ENCODE measurements at places on chromosomes 6 and 20.
A peak's percentile ranks its signal among the peaks of the same experiment; 100 is the strongest.

- DNase-seq = no peak
These were observed 410.3 kb upstream of the SLC35B3 start for GRCh38 chr6:8845690-8846089.

DNA sequence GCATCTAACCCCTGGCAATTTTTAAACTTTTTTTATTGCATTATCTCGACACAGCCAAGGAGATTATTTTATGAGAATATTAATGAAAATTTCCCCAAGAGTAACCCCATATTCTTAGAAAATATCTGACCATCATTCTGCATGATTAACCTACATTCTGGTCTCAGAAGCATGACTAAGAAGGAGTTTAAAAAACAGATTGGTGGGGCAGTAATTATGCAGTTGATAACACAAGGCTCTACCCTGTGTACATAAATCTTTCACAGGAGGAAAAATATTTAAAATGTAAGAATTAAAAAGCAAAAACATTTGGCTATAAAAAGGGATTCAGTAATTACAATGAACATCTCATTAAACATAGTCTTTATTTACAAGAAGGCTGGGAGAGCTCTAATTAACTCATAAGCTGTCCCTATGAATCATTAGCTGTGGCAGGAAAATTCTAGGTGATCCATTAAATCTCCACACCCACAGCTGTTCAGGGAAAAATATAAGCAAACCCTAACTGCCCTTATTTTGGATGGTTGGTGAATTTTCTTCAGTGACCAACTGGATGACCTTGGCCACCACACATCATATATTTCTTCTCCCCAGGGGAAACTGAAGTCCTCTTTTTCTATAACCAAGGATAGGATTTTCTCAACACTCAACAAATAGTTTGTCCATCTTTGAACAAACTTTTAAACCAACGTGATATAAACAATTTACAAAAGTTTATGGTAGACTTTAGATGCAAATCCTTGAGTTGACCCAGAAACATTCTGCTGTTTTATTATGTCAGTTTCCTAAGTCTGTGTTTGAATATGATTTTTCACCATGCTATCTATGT lies 59.5 kb downstream of the PDE7B start:
- DNase-seq = no peak

DNA sequence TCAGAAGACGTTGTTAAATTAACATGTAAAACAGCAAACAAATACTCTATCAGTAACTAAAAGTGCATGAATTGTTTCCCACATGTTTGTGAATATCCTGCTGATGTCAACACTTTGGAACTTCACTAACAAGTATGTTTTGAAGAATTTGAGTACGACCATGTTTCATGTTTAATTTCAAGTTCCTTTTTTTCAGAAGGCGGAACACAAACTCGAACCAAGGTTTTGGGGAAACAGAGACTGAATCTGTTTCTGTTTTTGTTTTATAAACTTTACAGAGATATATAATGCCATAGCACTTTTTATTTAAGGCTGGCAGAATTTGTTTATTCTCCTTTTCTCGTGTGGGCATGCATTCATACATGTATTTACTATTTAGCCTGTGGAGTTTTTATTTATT lies 509.3 kb upstream of the CITED2 start:
- no peak for DNase-seq

DNA sequence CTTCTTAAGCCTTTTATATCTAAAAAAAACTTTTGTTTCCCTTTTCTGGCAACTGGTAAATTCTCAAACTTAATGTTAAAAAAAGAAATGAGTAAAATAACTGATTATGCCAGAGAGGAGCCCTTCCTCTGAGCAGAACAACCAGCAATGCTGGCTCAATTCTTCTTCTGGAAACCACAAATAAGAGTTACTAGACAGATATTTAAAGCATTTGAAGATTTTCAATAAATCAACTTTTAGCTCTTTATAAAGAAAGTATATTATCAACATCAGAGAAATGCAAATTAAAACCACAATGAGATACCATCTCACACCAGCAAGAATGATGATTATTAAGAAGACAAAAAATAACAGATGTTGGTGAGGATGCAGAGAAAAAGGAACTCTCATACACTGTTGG lies 61.1 kb upstream of the TCF21 start:
- no peak for DNase-seq

DNA sequence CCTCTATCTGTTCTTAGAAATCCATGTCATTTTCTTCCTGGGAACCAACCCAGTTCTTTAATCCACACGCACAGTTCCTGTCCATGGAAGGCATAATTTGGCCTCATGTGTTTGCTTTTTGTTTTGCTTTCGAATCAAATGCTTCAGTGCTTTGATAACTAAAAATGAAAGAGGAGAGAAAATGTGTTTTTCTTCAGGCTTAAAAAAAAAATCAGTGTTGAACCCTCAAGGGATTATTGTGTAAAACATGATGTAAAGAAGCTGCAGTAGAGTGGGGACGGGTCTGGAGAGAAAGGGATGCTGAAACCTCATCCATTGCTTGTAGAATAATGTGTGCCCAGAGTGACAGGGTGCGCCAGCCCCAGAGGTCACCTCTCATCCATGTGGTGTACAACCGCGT lies 197.5 kb upstream of the JARID2 start:
- DNase-seq = no peak

DNA sequence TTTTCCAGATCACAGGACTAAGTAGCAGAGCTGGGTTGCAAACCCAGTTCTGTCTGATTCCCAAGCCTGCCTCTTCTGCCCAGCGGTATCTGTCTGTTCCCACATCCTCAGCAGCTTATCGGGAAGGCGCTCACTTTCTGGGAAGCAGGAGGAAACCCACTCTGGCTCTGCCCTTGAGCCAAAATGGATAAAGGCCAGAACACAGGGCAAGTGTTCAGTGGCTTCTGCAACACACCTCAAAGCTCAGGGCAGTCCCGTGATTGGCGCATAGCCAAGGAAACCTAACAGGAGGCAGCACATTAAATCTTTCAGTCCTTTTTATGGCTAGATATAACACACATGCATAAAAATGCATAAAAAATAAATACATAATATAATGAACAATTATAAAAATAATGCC lies 262.2 kb downstream of the NRN1 start:
- no peak for DNase-seq

GRCh38 chr6:130783416-130784107 lies 43.6 kb upstream of the SMLR1 start:
- DNase-seq = no peak

- no peak for DNase-seq
These were observed 3.7 kb upstream of the CD2AP start for GRCh38 chr6:47473791-47474346.

DNA sequence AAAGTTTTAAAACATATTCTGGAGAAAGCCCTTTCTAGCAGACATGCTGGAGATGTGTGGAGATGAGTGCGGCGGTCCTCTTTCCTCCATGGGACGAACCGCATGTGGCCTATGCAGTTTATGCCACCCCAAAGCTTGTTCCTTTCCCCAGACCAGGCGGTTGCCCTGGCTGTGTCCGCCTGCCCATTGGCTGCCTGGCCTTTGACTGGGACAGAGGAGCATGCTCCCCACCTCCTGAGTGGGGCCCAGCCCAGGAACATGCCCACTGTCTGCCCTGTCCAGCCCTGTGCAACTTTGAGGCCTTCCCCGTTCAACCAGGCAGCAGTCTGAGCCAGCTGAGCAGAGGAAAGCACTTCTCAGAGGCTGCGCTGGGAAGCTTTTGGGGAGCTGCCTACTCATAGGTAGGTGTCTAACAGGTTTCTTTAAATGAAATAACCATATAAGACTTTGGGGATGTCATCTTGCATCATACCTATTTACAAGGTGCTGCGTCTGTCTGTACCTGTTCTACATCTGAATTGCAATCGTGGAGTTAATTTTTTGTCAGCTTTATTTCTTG lies 20.6 kb downstream of the FOXC1 start:
- DNase-seq = no peak

GRCh38 chr6:12160326-12160725 lies 129.8 kb upstream of the EDN1 start:
- no peak for DNase-seq

- DNase-seq = peak; percentile 42
These were observed 194.4 kb upstream of the CST7 start for GRCh38 chr20:24754691-24755090.

GRCh38 chr6:157203312-157203744 lies 120.0 kb downstream of the TMEM242 start:
- DNase-seq = no peak

DNA sequence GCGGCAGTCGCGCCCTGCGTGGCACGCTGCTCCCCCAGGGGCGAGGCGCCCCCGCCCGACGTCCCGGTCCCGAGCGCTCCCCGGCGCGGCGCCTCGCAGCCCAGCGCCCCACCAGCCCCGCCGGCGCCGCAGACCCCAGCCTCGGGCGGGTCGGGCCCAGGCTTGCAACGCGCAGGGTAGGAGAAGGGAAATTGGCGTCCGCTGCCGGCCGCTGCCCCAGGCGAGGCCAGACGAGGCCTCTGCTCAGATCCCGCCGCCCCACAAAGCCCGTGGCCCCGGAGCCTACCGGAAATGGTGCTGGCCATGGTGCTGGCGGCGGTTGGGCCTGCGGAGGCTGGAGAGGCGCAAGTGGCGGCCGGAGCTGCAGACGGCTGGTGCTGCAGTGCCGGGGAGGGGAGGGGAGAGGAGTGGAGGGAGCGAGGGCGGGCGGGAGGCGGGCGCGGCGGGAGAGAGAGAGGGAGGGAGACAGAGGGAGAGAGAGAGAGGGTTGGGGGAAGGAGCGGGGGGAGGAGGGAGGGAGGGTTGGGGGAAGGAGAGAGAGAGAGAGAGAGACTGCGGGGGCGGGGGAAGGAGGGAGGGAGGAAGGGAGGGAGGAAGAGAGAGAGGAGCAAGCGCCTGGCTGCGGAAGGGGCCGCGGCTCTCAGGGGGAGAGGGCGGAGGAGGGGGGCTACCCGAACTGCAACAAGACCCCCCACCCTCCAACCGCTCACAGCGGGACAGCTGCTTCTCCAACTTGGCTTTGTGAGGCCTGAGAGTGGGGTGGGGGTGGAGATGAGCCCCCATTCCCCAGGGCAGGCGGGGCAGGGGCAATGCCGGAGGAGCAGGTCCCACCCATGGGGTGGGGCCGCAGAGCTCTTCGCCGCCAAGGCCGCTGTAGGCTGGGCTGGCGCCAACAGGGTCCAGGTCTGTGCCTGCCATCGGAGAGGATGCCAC lies at the start of gene STMN3:
TSS of gene STMN3 (minus strand) at position 384 of the 933 bp plus-strand sequence. CDS start at position 305, 79 bp downstream.
- DNase-seq = peak; percentile 96

DNA sequence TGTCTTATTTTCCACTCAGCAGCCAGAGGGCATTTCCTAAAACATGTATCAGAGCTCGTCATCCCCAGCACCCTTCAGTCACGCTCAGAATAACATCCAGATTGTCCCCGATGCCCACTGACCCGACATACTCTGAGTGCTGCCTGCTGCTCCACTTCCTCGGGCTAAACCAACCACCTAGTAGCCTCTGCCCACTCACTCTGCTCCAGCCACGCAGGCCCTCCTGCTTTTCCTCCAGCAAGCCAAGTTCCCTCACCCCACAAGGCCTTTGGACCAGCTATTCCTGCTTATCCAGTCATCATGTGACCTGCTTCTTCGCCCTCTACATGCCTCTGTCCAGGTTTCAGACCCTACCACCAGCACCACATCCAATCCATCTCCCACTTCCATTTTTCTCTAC lies 454.2 kb downstream of the CD83 start:
- no peak for DNase-seq

GRCh38 chr6:34273242-34273805 lies 24.5 kb upstream of the SMIM29 start:
- no peak for DNase-seq

DNA sequence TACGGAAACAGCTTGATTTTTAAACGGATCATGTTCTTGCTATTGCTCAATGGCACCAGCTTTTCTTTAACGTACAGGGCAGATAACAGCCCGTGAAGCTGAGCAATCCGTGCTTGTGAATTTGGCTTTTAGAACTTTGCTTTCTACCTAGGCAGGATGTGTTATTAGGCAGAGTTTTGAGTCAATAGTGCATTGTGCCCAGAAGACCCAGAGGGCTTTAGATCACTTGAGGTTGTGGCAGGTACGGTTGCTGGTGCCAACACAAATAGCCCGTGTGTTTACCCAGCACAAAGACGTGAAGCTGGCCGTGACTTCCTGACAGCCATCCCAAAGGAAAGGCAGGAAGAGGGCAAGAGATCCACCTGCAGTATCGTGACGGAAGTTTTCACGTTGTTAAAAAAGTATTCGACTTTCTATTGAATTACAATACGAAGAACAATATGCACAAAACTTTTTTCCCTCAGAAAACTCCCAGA lies 117.4 kb upstream of the FRMD1 start:
- peak; percentile 1 for DNase-seq

- no peak for DNase-seq
These were observed 24.0 kb downstream of the FRMD1 start for GRCh38 chr6:168054765-168055560.

GRCh38 chr6:18211338-18211737 lies 53.0 kb downstream of the DEK start:
- no peak for DNase-seq

DNA sequence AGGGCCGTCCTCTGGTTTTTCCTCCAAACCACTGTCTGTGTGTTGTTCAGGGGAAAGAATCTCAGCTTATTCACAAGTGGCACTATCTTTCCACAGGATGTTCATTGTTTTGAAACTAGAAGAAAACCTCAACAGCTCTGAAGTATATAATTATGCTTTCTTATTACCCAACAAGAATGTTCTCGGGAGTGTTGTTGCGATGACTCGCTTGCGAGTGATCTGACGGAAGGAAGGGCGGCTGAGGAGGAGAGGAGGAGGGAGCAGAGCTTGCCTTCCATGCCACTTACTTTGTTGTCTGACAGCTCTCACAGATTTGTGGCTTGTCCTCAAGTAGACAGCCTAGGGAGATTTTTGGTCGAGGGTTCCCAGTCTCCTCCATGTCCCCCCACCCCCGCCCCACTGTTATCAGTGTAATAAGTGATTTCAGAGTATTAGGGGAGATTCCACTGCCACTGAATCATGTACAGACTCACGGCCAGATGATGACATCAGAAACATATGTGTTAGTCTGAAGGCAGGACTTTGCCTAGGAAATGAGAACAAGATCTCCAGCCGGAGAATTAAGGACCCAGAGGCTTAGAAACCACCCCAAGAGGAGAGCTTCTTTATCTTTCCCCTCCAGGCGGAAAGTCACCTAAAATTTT lies 80.7 kb upstream of the CCN6 start:
- no peak for DNase-seq

DNA sequence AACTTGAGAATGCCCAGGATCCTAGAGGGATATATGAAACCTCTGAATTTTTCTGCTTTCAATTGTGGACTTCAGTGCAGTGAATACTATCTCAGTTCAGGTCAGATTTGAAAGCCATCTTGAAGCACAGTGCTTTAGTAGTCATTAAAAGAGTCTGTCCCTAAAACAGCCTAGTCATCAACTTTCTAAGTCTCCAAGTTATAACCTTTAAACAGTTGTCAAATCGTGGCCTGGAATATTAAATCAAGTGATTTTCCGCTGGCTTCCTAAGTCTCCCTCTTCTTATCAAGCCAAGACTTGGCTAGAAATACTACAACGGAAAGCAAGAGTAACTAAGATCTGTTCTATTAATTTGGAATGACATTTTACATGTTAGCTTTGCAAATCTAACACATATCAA lies 45.8 kb downstream of the SCML4 start:
- no peak for DNase-seq

DNA sequence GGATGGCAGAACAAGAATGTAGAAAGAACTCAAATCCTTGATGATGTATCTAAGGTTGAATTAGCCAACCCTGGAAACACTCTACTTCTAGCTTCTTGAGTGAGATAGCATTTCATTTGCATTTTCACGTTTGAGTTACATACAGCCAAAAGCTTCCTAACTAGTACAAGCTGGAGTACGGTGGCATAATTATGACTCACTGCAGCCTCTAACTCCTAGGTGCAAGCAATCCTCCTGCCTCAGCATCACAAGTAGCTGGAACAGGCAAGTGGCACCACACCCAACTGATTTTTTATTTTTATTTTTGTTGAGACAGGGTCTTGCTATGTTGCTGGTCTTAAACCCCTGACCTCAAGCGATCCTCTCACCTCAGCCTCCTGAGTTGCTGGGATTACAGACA lies 36.5 kb upstream of the STK35 start:
- no peak for DNase-seq

Measured in osteocyte (in vitro differentiated cells).